Caco-2 (cell line): ENCODE measurements at places on chromosomes 6 and 20.

- DNase-seq = no peak
These were observed 658.9 kb upstream of the NOX3 start for GRCh38 chr6:156114541-156114940.

DNA sequence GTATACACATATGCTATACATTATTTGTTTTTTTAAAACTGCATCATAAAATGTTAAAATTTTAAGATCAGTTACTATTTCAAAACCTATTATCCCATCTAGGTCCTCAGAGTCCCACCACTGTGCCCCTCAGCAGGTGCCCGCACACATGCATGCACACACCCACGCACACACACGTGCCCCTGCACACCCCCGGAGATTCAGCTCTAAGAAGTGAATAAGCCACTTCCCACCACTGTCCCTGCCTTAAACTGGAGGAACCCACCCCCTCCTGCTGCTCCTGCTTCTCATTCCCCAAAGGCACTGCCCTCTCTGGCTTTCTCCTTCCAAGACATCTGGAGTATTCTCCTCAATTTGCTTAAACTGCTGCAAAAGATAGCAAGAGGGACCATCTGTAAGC is 5.4 kb upstream of the FAM210B start:
- no peak for DNase-seq

DNA sequence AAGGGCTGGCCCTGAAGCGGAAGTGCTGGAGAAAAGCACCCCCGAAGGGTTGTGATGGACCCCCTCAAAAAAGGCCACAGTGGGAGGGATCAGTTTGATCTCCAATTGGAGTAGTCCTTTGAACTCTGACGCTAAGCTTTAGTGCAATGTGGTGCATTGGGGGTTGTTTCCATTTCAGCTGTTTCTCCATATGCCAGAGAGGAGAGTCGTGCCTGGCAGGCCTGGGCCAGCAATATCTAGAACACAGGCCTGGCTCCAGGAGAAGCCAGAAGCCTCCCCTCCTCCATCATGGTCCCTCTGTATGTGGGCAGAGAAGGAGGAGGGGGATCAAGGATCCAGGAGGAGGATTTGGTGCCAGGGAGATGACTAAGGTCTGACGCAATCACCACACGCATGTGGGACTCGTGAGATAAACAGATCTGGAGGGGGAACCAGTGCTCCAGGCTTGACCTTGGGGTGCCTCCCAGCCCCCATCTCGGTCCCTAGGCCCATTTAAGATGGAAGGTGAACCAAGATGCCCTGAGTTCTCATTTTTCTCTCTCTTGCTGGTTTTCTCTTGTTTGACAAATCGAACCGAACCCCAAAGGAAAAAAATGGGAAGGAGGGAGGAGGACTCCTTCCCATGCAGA is 517.4 kb upstream of the JARID2 start:
- DNase-seq = no peak

- no peak for DNase-seq
These were observed at the start of gene KCNQ5 for GRCh38 chr6:72621291-72622093. KCNQ5 (plus strand) TSS chr6:72622064.

DNA sequence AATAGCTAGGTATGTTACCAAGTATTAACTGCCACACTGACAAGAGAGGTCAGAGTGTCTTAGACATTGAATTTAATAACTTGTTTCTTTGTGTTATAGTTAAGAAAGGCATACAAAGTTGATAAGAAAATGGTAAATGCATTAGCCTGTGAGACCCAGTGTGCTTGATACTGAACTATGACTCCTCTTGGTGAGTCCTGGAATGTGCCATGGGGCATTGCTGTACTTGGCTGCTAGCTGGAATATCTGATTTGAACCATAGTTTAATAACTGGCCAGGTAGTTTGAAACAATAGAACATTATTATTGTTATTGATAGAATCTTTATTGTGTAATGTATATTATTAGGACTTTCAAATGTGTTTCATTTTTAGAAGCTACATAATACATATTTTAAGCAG is 70.0 kb downstream of the ZFAND3 start:
- no peak for DNase-seq

- DNase-seq = no peak
These were observed 6.4 kb upstream of the PSMG4 start for GRCh38 chr6:3252369-3252768.
